ENCODE measurements at places on chromosomes 13 and 19. TPM values are rescaled to one million over a fixed set of nuclear protein-coding genes. Genes with fewer than 3 reads are reported as not detected.

- peak; percentile 77 for DNase-seq
These were observed 10.1 kb downstream of the OR1I1 start for GRCh38 chr19:15091918-15092753.

The PSG6 gene
- total RNA-seq: 0.32 TPM

The ZNF8 gene
- 6.4 TPM for total RNA-seq

The CCDC194 gene
- not detected for total RNA-seq

DNA sequence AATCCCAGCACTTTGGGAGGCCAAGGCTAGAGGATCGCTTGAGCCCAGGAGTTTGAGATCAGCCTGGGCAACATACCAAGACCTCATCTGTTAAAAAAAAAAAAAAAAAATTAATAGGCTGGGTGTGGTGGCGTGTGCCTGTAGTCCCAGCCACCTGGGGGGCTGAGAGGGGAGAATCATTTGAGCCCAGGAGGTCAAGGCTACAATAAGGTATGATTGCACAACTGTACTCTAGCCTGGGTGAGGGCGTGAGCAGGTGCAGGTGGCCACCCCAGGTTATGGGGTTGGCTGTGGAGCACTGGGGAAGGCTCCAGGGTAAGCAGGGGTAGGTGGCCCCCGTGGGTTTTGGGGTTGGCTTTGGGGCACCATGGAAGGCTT, 33.9 kb downstream of the MCF2L start:
- no peak for DNase-seq

The GNG14 gene
- not detected for total RNA-seq

DNA sequence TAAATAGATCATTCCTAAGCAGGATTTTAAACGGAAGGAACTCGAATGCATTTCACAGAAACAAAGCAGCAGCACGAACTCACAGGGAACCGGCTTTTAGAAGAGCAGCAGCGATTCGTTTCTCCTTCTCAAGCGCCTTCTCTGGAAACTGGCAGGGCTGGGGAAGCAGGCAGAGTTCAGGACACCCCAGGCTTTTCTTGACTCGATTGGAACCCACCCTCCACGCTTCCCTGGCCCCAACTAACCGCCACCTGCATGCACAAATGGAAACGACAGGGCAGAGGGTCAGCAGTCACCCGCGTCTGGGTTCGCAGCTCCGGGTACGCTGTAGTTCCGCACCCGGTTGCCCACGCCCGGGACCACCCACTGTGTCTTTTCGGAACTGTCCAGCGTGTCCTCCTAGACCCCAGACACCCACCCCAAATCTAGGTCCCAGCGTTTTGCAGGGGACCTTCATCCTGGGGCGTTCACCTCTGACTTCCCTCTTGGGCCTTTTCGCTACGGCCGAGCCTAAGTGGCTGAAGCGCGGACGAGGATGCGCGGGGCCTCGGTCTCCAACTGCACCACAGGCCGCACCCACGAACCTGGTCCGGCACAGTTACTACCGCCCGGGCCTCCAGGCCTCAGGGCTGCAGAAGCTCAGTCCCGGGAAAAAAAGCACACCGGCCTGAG, 500 bp downstream of the ZFP30 start:
- peak; percentile 41 for DNase-seq

DNA sequence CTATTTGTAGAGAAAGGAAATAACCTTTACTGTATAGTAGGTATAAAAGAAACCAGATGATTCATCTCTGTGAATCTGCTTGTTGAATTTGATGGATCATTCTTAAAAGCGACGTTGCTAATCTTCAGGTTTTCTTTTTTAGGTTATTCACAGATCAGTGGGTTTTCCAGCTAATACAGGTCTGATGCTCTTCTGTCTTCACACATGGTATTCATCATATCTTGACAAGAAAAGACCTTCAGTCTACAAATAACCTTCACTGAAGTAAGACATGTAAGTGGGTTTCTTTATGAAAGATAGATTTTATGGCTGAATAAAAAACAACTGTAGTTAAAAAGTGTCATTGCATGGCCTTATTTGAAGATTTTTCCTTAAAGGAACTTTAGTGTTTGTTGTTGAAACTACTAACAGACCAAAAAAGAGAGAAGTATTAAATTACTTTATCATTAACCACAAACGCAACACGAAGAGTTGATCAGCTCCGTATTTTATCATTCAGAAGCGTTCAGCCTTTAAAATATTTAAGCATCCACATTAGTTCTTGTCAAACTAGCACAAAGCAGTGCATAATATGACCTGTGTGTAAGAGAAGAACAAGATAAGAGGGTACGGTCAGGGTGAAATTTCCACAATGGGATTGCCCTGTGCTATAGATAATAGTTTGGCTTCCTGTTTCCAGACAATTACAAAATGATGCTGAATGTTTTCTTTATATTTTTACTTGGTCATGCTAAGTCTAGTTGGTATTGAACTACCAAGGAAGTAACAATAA, 299.5 kb downstream of the MZT1 start:
- DNase-seq: no peak

DNA sequence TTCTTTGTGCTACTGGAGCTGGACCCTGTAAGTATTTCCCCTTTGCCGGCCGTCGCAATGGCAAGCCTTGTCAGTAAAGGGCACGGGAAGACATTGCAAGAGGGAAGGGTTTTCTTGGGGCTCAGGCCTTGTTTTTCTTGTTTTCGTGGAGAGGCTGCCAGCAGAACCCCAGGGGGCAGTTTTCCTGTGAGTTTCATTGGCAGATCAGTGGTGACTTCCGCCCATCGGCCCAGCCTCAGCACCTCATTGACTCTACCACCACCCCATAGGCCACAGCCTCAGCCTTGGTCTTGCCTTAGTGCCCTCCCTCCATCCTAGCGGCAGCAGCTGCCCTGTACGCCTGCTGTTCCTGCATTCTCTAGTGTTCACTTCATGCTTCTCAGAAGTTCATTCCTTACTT, 61.5 kb downstream of the GJA3 start:
- no peak for DNase-seq

The CATSPERD gene
- total RNA-seq: not detected

The TUBA3C gene
- total RNA-seq: not detected

The GFY gene
- total RNA-seq: not detected

Data from fibroblast of villous mesenchyme (primary cell).